ENCODE measurements at places on chromosomes 1 and 21.

- DNase-seq, result no peak
Measured at GRCh38 chr1:236543065-236543669, 19.4 kb downstream of the LGALS8 start.

DNA sequence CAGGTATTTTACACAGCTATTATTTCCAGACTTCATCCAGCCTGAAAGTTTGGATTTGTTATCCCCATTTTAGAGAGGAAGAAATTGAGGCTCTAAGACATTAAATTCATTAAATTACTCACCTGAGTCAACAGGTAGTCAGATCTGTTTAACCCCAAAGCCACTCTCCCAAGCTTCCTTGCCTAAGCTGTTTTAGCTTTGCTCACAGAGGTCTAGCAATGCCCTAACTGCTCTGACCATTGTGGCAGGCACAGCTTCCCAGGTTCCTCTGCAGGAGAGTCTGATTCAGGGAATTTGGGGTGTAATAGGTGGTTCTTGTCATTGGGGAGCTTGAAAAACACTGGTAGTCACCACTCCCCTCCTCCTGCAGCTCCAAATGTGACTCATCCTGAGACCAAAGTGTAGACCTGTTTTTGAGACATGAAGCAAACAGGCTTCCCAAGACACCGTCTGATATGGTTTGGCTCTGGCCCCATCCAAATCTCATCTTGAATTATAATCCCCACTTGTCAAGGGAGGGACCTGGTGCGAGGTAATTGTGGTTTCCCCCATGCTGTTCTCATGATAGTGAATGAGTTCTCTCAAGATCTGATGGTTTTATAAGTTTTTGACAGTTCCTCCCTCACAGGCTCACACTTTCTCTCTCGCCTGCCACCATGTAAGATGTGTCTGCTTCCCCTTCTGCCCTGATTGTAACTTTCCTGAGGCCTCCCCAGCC is 142.8 kb upstream of the DNAH14 start:
- no peak for DNase-seq

GRCh38 chr1:53048960-53049573 is 12.9 kb upstream of the PODN start:
- no peak for DNase-seq

GRCh38 chr1:169348383-169349036 is 19.1 kb downstream of the NME7 start:
- DNase-seq, result peak; percentile 17

GRCh38 chr1:223102797-223103533 is 40.1 kb downstream of the TLR5 start:
- no peak for DNase-seq

DNA sequence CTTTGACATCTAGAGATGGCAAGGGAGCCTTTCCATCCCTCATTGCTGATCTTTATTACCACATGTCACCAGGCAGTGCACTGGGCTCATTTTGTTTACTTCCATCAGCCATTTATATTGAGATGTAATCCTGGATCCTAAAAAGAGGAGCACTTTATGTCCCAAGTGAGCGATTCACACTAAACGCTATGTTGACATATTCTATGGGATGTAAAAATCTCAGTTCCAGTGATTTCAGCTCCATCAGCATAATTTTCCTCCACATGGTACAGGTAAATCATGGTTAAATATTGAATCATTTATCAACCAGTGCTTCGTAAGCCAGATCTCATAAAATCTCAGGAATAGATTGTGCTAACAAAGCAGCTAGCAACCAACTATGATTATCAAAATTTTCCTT is 634.8 kb upstream of the PLXNA2 start:
- DNase-seq, result no peak

DNA sequence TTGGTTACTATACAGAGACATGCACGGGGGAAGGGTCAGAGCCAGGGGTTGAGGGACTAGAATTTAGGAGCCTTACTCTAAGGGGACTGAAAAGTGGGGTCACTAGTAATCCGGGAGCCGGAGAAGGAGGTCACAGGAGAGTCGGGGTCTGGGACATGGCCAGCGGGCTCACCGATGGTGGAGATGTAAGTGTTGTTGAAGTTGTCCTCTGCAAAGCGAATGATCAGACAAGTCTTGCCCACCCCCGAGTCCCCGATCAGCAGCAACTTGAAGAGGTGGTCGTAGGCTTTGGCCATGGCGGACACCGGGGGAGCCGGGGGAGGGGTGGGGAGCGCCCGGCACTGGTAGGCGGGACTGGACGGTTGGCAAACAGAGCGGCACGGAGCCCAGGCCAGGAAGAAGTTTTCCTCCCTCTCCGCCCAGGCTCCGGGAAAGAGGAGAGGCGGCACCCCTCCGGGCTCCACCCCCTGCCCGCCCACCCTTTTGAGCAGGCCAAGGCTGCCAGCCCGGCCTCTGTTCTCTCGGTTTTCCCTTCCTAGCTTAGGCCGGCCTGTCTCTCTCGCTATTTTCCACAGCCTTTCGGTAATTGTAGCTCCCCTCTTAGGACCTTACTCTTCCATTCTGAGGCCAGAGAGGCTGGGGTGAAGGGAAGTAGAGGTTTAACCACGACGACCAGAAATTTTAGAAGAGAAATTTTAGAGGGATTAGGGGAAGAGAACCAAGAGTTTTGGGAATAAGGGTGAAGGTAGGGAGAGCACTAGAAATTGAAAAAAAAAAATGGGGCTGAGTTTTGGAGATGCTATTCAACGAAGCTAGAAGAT is at the start of gene RAB13:
TSS of gene RAB13 (minus strand) at position 399 of the 821 bp plus-strand sequence. CDS start at position 296, 103 bp downstream.
- peak; percentile 74 for DNase-seq

GRCh38 chr1:211259638-211260126 is 516 bp downstream of the RCOR3 start:
- peak; percentile 29 for DNase-seq

Data from left renal cortex interstitium (tissue), 4 donors.